ENCODE measurements at places on chromosomes 2 and 18.

GRCh38 chr2:129870685-129871241 lies 108.7 kb upstream of the RAB6C start:
- no peak for DNase-seq

DNA sequence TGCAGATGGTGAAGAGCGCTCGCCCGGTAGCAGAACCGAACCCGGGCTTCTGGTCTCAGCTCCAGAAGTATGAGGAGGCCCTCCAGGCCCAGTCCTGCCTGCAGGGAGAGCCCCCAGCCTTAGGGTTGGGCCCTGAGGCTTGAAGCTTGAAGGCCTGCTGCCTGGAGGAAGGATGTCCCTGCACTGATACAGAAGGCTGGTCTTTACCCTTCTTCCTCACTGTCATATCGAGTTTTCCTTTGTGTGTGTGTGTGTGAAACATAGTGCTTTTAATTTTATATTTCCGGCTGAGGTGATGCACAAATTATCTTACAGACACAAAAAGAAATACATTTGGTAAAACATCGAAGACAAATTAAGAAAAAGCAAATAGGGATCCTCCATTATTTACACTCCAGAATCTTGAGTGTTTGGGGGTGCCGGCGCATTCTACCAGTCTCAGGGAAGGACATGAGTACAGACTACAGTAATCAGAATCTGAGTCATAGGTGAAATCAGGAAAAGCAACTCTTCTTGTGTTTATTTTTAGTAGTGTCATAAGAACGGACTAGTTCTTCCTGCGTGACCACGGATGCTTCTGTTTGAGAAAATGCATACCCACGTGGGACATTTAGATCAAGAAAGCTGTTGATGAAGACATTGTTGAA lies 1.3 kb downstream of the DUSP28 start:
- DNase-seq = peak; percentile 59

DNA sequence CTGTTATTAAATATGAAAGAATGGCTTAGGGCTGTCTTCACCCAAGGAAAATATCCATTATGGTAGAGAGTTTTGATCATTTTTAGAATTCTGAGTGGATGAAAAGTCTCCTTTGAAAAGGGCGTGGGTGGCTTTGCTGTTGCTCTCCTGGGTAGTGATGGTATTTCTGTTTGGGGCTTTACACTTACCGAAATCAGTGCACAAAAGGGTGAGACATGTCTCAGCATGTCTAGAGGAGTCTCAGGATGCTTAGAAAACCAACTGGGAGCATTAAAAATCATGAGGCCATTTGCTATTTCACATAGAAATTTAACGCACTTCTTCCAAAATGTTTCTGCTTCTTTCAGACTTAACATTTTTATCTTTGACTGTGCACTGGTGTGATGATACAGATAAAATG lies 49.6 kb downstream of the ZCCHC2 start:
- DNase-seq = no peak

GRCh38 chr2:100900156-100900795 lies 80.3 kb downstream of the NPAS2 start:
- DNase-seq = no peak

DNA sequence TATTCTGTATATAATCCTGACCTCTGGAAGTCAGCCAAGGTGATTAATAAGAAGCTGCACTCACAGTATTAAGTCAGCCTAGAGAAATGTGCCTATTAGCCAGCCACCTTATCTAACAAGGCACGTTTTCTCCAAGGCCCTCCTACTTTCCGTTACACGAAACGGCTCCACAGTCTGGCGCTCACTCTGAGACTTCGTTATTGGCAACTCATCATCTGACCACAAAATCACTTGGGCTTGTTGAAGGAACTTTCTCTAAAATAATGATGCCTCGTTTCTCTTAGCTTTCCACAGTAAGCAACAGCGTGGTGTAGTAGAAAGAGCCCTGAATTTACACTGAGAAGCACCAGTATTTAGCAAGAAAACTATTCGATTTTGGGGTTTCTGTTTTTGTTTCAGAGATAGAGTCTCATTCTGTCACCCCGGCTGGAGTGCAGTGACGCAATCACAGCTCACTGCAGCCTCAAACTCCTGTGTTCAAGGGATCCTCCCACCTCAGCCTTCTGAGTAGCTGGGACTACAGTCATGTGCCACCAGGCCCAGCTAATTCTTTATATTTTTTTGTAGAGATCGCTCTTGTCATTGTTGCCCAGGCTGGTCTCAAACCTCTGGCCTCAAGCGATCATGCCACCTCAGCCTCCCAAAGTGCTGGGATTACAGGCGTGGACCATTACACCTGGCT lies 53.6 kb upstream of the SLC14A1 start:
- no peak for DNase-seq

DNA sequence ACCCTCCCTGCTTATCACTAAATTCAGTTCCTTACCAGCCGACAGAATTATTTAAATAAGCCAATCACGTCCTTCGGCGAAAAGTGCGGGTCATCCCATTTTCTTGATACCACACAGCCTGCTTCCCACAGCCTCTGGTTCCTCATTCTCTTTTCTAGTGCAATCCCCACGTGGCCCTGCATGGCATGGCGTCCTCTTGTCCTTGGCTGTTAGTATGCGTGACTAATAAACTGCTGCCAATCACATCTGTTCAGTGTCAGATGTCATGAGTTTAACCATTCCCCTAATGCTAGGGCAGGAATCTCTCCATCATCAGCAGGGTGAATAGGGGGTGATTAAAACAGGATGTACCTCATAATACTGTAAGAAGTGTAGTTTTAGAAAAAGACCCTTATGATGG lies 62.8 kb upstream of the TSPYL6 start:
- no peak for DNase-seq

GRCh38 chr2:9101763-9102425 lies 98.4 kb upstream of the MBOAT2 start:
- DNase-seq = no peak

Data from SK-MEL-5 (cell line).